Right lobe of liver (tissue), 6 donors: ENCODE measurements at places on chromosomes 13 and 19. TPM values are rescaled to one million over a fixed set of nuclear protein-coding genes. Genes with fewer than 3 reads are reported as not detected.
A peak's percentile ranks its signal among the peaks of the same experiment; 100 is the strongest.

DNA sequence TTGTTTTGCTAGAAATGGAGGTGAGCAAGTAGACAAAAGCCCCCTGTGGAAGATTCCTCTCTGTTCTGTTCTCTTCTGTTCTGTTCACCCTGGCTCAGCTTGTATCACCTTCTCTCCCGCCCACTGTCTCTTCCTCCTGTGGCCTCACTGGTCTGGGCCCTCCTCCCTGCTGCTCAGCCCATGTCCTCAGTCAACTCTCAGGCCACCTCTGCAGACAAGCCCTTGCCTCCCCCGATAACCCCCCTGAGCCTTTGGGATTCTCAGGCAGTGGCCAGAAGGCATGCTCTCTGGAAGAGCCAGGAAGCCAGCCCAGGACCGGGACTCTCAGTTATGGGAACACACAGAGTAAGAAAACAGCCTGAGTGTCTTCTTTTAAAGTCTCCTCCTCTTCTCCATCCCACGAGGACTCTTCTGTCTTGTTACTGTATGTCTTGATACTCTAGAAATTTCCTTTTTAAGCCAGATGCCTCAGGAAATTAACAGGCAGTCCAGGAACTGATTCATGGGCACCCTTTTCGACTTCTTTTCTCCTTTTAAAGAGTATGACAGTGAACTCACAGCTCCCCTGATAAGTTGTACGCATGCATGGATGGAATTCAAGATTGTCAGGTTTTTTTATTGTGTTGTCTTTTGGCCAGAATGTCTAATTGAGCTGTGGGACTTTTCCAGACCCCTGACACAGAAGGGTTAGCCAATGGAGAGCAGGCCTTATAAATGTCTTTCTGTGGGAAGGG, 33.7 kb downstream of the SHISA2 start:
- no peak for DNase-seq

DNA sequence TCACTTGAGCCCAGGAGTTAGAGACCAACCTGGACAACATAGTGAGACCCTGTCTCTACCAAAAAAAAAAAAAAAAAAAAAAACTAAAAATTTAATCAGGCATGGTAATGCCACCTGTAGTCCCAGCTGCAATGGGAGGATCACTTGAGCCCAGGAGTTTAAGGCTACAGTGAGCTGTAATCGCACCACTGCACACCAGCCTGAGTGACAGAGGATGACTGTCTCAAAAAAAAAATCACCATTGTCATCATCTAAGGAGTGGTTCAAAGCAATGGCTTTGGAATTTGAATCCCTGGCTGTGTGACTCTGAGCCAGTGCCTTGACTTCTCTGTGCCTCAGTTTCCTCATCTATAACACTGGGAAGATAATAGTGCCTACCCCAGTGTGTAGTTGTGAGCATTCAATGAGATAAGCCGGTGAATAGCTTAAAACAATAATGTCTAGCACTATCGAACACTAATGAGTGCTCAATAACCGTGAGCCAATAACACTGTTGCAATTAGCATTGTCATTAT, 11.5 kb downstream of the IGSF23 start:
- no peak for DNase-seq

GRCh38 chr13:98648141-98648540, 71.2 kb upstream of the STK24 start:
- DNase-seq, result no peak

GRCh38 chr13:98188544-98189166, 11.6 kb upstream of the RNF113B start:
- peak; percentile 80 for DNase-seq

- no peak for DNase-seq
Observed at GRCh38 chr13:98390086-98390715, 186.7 kb downstream of the STK24 start.

- no peak for DNase-seq
Observed at GRCh38 chr13:40668335-40668734, 1.9 kb upstream of the FOXO1 start.

DNA sequence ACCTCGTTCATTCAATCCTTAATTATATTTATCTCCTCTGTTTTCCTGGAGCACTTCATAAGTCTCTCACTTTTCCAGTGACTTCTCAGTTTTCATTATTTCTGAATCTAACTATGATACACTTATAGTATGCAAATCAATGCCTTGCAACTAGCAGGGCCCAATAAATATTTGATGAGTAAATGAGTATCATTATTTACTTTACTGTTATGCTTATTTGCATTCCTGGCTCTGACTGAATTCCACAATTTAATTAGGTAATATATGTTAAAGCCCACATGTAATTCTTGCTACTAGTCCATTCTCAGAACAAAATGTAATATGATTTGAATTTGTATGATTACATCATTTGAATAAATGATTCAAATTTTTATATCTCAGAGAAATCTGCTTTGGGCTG, 1595.1 kb upstream of the MIR17HG start:
- DNase-seq, result no peak

GRCh38 chr13:71524613-71525304, 342.2 kb downstream of the DACH1 start:
- no peak for DNase-seq

DNA sequence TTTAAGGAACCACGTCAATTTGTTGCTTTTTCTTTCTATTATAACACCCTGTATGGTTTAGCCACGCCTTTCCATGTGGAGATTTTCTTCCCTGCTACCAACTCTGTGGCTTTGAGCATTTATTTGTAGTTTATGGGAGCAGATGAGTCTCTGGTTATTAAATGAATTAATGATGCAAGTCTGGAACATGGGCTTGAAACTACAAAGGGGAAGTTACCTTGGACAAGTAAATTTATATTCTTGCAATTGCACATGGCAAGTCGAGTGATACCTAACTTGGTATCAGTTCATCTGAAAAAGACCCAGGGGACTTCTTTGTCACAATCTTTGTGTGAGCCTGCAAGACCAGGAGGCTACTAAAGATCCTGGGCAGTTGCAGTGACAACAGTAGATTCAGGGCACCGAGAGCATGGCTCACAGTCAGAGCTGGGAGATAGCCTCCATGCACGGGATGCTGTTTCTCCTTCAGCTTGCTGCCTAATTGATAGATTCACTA, 24.4 kb downstream of the B3GLCT start:
- no peak for DNase-seq

DNA sequence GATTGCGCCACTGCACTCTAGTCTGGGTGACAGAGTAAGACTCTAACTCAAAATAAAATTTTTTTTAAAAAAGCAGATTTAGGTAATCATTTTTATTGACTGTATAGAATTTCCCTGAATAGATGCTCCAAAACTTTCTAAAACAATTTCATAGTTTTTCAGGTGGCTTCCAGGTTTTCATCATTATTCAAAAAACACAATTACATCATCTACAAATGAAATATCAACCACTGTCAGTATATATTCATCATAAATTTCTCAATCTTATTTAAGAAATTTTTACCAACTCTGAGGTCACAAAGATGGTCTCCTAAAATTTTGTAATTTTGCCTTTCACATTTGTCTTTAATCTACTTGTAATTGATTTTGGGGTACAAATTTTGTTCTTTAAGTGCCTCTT, 48.1 kb downstream of the ZC3H13 start:
- no peak for DNase-seq

DNA sequence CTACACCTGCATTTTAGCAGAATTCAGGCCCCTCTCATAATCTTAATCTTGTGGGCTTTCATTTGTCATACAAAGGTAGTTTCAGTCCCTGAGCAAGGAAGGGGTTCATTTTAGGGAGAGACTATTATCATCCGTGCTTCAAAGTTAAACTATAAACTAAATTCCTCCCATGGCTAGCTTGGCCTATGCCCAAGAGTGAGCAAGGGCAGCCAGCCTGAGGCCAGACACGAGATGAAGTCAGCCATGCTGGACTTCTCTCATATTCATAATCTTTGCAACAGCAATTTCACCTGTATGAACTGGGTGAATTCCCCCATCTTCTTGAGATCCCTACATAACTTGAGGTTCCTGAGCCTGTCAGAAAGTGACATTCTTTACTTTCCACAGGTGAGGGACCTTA, 13.0 kb downstream of the ERICH4 start:
- DNase-seq, result no peak

- no peak for DNase-seq
Observed at GRCh38 chr13:75715601-75716523, 79.7 kb downstream of the LMO7 start.

DNA sequence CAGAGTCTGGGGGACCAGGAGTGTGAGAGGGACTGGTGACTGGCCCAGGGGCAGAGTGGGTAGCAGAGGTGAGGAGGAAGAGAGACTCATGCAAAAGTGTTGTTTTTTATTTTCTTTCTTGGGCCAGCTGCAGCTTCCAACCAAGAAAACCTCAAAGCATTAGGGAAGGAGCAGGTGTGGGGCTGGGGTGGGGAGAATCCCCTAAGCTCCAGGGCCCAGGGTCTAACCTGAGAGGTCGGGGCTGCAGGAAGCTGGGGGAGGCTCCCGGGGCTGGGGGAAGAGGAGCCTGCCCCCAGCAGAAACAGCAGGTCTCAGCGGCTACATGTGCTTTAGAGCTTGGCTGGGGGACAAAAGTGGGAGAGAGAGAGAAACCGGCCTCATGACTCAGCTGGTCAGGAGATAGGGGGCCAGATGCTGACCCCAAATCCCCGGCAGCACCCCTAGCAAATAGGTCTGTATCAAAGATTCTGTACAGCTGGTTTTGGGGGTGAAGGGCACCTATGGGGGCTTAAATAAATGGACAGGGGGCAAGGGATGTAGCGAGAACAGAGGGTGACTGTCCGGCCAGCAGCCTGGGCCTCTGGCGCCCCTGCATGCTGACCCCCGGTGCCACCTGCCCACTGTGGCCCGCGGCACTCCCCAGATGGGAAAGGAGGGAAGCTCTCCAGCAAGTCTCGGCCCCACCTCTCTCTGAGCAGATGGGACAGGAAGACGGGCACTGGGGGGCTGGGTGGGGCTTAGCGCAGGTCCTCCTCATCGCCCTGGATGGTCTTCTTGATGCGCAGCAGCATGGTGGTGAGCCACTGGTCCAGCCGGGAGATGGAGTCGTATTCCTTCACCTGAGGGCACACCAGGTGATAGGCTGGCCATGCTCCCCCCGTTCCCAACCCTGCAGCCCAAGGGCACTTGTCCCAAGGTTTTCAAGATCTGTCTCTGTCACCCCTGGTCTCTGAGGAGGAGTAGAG, 3.8 kb upstream of the KPTN start:
- DNase-seq, result peak; percentile 36

GRCh38 chr13:91482427-91482826, 84.0 kb downstream of the GPC5 start:
- no peak for DNase-seq

GRCh38 chr13:74077375-74077774, 56.8 kb downstream of the KLF12 start:
- DNase-seq, result no peak

- DNase-seq, result no peak
Observed at GRCh38 chr13:110268061-110268460, 38.9 kb downstream of the COL4A1 start.

DNA sequence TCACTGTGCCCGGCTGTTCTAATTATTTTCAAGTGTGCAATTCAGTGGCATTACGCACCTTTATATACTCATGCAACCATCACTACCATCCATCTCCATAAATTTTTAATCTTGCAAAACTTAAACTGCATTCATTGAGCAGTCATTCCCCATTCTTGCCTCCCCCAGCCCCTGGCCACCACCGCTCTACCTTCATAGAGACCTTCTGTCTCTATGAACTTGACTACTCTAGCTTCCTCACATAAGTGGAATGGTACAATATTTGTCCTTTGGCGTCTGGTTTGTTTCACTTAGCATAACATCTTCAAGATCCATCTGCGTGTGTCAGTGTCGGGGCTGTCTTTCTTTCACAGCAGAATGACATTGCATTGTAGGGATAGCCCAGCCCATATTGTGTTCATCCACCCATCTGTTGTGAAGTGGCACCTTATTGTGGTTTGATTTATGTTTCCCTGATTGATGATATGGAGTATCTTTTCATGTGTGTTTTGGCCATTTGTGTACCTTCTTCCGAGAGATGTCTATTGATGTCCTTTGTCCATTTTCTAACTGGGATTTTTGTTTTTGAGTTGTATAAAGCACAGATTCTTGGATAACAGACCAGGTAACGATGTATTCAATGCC, 64.8 kb upstream of the FLT1 start:
- DNase-seq, result no peak

DNA sequence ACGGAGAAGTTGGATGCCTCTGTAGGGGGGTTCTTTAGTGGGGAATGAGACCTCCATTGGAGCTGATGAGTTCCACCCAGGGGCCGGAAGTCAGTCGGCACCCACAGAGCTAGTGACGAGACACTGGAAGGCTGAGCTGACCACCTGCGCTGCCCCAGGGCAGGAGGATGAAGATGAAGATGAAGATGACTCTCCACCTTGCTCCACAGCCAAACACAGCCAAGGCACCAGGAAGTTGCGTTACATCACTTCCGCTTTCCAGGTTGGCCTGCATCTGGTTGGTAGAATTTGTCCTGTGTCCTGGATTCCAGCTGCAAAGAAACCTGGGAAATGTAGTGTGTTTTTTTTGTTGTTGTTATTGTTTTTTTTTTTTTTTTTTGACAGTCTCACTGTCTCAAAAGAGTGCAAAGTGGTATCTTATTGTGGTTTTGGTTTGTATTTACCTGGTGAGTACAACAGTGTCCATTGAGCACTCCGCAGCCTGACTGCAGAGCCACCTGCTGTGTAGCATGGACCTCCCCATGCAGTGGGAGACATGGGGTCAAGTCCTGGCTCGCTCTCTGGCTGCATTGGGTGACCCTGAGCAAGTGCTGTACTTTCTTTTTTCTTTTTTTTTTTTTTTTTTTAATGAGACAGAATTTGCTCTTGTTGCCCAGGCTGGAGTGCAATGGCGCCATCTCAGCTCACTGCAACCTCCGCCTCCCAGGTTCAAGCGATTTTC, 1.9 kb downstream of the TBC1D17 start:
- peak; percentile 52 for DNase-seq

DNA sequence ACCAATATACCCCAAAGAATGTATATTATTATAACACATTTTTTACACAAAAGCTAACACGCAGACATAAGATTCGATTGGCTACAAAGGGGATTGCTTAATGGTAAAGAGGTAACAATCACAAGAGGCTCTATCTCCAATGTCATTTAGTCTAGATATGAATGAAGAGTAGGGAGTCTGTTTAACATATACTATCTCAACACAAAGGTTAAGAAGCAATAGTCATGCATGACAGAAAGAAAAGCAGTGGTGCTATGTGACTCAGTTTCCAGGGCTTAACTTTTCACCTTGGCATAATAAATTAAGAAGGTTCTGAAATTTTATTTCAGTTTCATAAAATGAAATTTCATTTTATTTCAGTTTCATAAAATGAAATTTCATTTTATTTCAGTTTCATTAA, 33.3 kb downstream of the UFM1 start:
- no peak for DNase-seq

- no peak for DNase-seq
Observed at GRCh38 chr19:19446655-19447437, 41.4 kb downstream of the GATAD2A start.

Gene MICOS13
- 33.7 TPM for total RNA-seq

Gene ZSCAN5B
- not detected for total RNA-seq

Gene KLK14
- total RNA-seq, result not detected

Gene PNMA8B
- 0.20 TPM for total RNA-seq

Gene TNFAIP8L1
- total RNA-seq, result 18.6 TPM

Gene ADGRE1
- 1.1 TPM for total RNA-seq

Gene KLK5
- not detected for total RNA-seq

Gene OVOL3
- not detected for total RNA-seq
